DMS79 treated with DMSO at 0.1 percent for 48 hours (cell line): ENCODE measurements at places on chromosomes 1 and 21.

DNA sequence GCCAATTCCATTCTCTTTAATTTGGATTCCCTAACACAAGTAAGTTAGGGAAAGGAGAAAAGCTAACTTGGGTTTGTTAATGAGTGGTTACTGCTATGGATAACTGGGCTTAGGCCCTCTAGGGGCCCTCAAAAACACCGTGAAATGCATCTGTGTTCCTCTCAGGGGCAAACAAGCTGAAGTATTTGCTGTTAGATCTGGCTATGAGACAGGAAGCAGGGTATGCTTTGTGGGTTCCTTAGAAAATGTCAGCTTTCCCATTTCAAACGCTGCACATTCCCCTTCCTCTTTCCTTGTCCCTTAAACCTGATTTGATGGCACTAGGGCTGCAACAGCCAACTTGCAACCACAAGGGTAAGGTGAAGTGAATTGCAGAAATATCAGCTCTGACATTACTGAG lies 5.7 kb upstream of the CAP1 start:
- no peak for DNase-seq

DNA sequence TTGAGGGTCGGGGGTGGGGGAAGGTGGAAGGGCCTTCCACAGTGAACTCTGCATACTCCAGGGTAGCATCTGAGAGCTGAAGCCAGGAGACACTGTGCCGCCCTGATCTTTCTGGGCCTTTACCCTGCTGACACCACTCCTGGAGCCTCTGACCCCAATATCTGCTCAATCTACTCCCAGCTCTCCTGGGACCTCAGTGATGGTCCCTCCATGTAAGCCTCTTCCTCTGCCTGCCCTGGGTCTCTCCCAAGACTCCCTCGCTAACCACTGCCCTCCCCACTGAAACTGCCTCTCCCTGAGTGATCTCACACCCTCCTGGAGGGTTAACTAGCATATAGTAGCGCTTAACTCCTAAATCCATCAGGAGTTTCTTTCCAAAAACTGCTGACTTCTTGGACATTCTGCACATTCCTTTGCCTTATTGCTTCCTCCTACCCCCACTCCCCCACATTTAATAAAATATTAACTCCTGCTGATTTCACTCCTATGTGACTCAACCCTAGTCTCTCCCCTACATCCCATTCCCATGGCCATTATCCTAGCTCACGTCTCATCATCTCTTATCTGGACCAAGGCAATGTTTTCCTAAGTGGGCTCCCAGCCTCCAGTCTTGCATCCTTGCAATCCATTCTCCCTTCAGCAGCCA lies 145.6 kb downstream of the HMGB4 start:
- DNase-seq, result no peak

GRCh38 chr1:204880906-204881305 lies 10.2 kb downstream of the NFASC start:
- DNase-seq, result no peak

GRCh38 chr1:9758559-9759121 lies 65.1 kb downstream of the CLSTN1 start:
- DNase-seq, result peak; percentile 49

- DNase-seq, result no peak
Measured at GRCh38 chr1:69076631-69077030, 491.1 kb upstream of the LRRC7 start.

GRCh38 chr1:29758781-29759499 lies 522.6 kb downstream of the PTPRU start:
- DNase-seq, result no peak

DNA sequence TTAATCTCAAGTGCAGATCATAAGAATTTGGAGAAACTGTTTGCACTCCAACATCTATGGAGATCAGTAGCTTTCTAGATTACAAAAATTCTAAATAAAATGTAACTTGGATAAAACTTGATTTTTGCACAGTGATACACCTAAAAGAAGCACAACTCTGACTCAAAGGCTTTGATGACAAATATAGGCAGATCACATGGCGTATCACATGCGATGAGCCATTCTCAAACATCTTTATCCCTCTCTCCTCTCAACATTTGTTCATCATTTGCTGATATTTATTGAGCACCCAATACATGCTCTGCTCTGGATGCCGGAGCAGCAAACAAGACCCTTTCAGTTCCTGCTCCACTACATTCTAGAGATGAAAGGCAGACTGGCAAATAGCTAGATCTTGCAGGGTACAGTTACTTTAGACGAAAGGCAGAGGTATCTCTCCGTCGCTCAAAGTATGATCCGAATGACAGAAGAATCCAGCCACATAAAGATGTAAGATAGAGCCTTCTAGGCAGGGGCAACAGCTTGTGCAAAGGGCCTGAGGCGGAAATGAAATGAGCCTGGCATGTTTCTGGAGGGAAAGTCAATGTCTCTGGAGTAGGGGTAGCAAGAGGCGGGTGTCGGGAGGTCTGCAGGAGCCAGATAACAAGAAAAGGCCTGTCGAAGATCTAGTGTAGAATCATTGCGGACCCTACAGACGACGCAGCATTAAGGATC lies 145.8 kb upstream of the ERRFI1 start:
- no peak for DNase-seq

DNA sequence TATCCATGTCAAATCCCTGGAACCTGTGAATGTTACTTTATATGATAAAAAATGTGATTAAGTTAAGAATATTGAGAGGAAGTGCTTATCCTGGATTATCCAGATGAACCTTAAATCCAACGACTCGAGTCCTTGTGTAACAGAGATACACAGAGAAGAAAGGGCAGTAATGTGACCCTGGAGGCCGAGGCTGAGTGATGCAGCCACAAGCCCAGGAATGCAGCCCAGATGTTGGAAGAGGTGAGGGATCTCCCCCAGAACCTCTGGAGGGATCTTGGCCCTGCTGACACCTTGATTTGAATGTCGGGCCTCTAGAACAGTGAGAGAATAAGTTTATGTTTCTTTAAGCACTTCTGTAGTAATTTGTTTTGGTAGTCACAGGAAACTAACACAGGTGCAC lies 18.0 kb downstream of the LPGAT1 start:
- no peak for DNase-seq

DNA sequence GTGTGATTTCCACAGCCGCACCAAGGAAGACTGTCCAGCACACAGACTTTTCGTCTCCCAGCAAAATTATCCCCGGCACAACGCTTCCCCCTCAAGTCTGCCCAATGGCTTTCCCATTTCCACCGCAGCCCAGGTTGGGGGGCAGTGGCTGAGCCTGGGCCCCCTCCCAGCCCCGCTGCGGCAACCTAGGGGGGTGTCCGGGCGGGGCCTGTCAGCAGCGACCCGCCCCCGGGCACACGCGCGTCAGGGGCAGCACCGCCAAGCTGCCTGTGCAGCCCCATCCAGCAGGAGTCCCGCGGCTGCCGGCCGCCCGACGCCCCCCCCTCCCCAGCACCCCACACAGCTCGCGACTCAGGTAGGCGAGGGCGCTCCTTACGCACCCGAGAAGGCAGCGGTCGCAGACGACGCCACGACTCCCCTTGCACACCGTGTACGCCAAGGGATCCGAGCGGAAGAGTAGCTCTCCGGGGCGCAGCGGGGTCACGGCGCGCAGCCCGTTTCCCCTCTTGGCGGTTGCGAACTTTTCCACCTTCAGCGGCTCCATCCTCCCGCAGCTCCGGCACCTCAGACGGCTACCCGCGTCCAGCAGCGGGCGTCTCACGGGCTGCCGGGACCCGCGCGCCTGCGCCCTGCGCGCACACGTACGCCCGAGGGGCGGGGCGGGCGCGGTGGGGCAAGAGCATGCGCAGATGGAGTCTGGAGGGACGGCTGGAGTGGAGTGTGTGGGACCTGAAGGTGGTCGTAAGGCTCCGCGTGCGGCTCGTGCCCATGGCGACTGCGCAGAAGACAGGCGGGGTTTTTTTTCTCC lies at the start of gene SMYD3:
Gene SMYD3 (minus strand): TSS at position 606 of the 808 bp plus-strand sequence.
- peak; percentile 85 for DNase-seq

DNA sequence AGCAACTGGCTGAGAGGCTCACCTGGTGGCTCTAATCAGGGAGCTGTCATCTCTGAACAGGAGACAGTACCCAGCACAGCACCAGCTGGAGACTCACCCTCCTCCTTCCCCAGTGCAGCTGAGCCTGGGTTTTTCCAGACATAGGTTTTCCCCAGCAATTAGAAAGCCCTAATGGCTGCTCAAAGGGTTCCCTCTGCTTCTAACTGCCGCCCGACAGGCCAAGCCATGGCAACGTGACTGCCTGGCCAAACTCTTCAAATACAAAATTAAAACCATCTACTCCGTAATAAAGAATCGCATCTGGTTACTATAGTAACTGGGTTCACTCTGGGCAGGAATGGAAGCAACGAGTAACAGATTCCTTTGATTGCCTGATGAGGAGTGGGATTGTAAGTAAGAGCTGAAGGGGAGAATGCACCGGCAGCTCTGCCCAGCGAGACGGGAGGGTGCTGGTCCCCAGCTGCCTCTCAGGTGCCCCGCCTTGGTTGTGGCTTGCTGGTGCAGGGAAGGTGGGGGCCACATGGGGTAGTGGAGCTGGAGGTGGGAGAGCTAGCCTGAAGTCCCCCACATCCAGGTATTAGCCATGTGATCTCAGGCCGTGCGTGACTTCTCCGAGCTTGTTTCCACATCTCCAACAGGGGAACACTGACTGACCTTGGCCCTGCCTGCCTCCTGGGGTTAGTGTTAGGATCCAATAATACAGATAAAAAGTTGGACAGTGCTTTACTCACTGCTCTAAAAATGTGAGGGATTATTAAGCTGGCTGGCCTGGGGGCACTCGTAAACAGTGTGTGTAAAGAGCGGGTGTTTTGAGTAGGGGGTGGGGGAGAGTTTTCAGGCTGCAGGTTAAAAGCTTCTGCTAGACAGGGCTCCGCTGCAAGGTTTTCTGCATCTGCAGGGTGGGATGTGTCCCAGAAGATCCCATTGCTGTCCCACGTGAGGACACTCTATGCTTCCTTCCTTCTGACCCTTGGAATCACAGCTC lies 94.2 kb downstream of the KCNN3 start:
- DNase-seq, result peak; percentile 14

DNA sequence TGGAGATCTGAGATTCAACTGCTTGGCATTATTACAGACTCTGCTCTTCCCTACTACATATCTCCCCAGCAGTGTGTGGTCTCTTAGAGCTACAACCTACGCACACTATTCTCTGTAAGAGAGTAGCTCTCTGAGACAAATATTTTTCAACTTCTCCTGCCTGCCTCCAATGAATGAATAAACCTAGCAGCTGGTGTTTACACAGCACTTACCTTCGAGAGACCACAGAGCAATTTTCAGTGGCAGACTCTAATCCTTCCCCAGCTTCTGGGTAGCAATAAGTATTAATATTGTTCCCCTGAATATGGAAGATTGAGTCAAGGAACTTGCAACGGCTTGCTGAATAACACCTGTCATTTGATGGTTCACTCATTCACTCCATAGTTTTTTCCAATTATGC lies 350.9 kb upstream of the SPAG17 start:
- DNase-seq, result no peak

DNA sequence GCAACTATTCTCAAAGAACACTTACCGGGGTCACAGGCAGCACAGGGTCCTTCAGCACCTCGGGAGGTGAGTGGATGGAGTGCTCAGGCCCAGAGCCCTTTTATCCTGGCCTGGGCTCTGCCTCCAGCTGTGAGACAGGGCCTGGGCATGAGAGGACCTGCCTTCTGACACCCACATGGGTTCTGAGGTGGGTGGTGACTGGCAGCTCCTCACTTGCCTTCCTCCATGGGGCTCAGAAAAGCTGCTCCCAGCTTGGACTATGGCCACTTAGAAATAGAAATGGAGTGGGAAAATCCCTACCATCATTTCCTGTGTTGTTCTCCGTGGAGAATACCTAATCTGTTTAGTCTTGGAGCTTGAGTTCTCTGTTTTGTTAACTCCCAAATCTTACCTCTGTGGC lies at the start of gene LCE1C:
Gene LCE1C (minus strand): TSS at position 76 of the 400 bp plus-strand sequence. CDS start 1,173 bp downstream, outside the sequence.
- no peak for DNase-seq

- DNase-seq, result peak; percentile 86
Measured at GRCh38 chr1:11929849-11930248, 3.6 kb upstream of the KIAA2013 start.

- DNase-seq, result no peak
Measured at GRCh38 chr1:169624122-169624521, 5.8 kb downstream of the SELP start.

GRCh38 chr1:182702826-182703524 lies 18.6 kb upstream of the RGS8 start:
- peak; percentile 24 for DNase-seq

- no peak for DNase-seq
Measured at GRCh38 chr1:246176126-246177024, 330.7 kb downstream of the SMYD3 start.

- DNase-seq, result no peak
Measured at GRCh38 chr1:20356850-20357459, 66.3 kb downstream of the VWA5B1 start.

GRCh38 chr21:35582731-35583130 lies 477.6 kb downstream of the SETD4 start:
- DNase-seq, result no peak

DNA sequence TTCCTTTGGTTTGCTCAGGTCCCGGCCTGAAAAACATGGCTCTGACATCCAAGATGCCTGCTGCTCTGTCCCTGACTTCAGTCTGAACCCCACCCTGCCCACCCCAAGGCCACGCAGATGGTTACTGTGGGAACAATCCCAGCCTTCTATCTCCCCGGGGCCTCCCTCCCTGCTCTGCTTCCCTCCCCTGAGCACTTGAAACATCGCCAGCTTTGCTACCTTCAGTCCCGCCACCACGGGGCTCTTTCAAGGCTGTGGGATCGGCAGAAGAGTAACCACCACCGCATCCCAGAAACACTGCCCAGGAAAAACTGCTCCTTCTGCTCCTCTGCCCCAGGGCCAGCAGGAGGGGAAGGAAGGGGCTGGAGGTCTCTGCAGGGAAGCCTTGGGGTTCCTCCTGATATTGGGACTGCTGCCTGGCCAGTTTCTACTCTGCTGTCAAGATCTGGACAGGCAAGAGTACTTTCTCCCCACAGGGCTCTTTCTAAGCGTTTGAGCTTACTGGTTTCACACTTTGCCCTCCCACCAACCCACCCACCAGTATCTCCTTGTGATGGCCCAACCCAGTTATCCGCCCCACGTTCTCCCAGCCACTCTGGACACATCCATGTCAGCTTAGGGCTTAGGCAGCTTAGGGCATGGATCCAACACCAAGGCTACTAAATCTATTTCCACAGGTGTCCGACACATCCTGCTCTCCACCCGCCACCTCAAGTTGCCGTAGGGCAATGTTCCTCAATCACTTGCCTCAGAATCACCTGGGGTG lies 8.4 kb downstream of the ETNK2 start:
- DNase-seq, result no peak

DNA sequence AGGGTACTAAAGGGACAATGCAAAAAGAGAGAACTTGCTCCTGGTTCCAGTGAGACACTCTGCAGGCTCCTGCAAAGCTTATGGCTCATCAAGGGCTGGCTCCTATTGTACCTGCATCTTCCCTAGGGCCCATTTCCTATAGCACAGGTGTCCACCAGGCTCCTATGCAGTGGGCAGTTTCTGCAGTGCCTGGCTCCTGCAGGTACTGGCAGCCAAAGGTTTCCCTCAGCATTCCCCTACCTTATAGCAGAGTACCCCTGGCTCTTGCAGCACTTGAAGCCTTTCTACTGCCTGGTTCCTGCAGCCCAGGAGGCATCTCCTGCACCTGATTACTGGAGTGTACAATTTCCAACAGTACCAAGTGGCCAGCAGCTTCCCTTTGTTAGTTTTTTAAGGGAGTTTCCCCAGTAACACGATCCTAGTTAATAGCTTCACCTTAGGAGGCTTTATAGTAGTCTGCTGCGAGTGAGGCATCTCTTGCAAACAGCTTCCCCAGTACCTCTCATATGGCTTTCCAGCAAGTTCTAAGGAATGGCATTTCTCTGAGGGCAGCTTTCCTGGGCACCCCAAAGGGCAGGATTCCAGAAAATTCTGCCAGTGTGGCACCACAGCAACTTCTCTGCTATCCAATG lies 141.7 kb downstream of the DENND1B start:
- no peak for DNase-seq

GRCh38 chr1:2074944-2075740 lies 24.9 kb downstream of the PRKCZ start:
- DNase-seq, result no peak

GRCh38 chr1:11301601-11302000 lies 28.6 kb downstream of the UBIAD1 start:
- DNase-seq, result no peak
